ENCODE measurements at places on chromosomes 6 and 20. TPM values are rescaled to one million over a fixed set of nuclear protein-coding genes. Genes with fewer than 3 reads are reported as not detected.

CDH4 gene
- total RNA-seq, result not detected

AVP gene
- not detected for total RNA-seq

FRK gene
- 0.02 TPM for total RNA-seq

COL9A3 gene
- total RNA-seq, result not detected

DNA sequence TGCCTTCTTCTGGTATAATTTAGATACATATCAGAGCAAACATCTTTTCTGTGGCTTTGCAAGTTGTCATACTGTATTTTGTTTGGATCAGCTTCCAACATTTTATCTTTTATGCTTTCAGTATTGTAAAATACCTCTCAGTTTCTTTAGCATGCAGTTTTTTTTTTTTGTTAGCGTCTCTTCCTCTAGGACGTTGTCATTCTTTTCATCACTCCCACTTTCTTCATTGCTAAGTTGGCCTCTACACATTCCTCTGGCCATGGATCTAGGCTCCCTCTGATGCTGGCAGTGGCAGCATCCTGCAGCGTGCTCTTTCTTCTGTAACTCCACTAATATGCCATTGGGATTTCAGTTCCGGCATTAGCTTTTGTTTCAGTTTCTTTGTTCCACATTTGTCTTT is 21.7 kb downstream of the RPRD1B start:
- no peak for DNase-seq

DNA sequence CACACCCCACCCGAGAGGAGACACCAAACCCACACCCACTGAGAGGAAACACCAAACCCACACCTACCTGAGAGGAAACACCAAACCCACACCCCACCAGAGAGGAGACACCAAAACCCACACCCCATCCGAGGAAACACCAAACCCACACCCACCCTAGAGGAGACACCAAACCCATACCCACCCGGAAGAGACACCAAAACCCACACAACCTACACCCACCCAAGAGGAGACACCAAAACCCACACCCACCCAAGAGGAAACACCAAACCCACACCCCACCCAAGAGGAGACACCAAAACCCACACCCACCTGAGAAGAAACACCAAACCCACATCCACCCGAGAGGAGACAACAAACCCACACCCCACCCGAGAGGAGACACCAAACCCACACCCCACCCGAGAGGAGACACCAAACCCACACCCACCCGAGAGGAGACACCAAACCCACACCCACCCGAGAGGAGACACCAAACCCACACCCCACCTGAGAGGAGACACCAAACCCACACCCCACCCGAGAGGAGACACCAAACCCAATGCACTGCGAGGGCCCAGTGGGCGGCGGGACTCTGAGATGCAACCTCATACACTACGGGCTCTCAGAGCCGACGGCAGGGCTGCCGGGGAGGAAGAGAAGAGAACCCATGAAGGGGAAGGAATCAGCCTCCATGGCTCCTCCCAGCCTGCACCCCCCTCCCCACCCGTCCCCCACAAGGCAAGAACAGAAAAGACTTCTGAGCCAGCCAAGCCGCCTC is 83.3 kb downstream of the TAF4 start:
- DNase-seq, result no peak
